ENCODE measurements at places on chromosomes 3 and 15.
A peak's percentile ranks its signal among the peaks of the same experiment; 100 is the strongest.

DNA sequence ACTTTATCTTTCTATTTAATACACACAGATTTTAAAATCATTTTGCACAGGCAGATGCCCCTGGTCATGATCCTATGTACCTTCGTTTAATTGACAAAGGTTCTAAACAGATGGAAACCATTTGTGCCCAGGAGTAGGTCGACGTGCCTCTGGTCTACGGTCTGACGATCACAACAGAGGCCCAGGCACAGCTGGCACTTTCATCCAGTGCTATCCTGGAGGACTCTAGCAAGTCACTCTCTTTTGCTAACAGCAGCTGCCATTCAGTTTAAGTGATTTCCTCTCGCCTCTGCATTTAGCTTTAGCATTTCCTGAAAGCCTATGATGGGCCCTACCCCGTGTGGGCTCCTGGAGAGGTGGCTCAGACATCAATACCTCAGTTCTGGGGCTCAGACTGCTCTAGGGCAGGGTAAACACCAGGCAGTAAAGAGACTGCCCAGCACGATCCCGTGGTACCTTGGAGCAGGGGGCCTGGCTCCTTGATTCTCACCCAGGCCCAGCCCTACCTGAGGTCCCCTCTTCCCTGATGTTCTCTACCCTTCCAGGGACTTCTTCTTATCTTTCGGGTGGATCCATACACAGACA is 83.2 kb upstream of the SNRPA1 start:
- DNase-seq = no peak

DNA sequence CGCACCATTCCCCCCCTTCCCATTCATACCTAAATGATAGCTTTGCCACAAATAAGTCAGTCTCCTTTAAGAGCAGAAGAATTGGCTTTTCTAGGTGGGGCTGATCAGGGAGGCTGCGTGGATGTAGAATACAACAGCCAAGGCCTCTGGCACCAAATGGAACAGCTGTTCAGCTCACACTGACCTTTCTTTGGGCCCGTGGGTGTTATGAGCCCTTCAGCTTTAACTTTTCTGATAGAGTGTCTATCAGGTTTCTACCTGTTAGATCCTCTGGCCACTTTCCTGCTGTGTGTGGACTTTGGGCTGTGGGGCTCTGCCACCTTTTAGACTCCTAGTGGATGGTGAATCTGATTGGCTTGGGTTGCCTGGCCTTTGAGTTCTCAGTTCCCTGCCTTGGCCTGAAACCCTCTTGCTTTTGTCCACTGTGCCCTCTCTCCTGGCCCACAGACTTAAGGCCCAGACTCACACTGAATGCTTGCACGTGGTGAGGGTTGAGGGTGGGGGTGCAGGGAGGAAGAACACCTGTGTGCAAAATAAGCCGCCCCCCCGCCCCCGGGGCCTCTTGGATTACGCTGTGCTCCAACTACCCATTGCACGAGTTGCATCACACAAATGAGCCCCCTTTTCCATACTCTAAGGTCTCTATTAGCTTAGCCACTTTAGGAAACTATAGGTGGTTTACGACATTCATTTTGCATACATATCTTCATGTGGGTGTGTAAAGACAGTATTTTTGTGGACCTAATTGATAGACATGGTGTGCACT is 1.3 kb upstream of the RFX7 start:
- no peak for DNase-seq

DNA sequence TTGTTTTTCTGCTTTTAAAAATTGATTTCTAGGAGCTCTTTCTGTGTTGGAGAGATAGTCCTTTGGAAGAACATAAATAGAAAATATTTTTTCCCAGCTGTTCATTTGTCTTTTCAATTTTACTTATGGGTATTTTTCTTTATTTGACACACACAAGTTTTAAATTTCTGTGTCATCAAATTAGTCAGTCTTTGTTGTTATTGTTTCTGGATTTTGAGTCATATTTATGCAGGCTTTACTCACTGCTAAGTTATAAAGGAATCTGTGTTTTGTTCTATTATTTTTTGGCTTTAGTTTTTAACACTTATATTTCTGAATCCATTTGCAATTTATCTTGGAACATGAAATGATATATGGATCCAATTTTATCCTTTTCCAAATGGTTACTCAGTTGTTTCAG is 5.9 kb upstream of the GHSR start:
- DNase-seq = no peak

DNA sequence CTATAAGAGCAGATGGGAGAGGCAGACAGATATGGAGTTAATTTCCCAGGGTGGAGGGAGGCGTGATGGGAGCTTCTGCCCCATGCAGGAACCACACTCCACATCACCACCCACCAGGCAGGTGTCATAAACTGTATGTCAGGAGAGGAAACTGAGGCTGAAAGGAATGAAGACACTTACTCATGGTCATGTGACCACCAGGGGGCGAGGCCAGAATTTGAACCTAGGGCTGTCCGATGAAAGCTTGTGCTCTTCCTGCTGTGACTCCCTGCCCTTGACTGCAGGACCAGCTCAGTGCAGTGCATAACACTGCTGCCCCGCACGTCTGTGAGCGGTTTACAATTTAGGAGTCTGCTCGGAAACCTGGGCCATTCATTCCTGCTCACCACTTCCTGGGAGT is 28.8 kb downstream of the NUP210 start:
- no peak for DNase-seq

DNA sequence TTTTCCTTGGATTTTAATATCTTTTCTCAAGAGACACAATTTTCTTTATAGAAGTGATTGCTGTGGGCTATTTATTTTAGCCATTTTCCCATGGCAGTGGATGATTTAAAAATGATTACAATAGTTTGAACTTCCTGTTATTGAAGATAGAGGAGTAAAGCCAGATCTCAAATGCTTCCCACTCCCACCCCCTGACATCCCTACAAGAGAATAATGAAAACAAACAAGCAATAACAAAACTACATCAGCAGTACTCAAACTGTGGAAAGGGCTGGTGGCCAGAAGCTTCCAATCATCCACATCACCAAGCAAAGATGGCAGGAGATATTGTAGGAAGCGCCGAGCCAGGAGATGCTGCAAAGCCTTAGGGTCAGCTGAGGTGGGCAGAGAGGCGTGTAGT is 831.1 kb upstream of the NR2F2 start:
- no peak for DNase-seq

GRCh38 chr3:69562020-69562419 is 176.1 kb upstream of the FRMD4B start:
- no peak for DNase-seq

DNA sequence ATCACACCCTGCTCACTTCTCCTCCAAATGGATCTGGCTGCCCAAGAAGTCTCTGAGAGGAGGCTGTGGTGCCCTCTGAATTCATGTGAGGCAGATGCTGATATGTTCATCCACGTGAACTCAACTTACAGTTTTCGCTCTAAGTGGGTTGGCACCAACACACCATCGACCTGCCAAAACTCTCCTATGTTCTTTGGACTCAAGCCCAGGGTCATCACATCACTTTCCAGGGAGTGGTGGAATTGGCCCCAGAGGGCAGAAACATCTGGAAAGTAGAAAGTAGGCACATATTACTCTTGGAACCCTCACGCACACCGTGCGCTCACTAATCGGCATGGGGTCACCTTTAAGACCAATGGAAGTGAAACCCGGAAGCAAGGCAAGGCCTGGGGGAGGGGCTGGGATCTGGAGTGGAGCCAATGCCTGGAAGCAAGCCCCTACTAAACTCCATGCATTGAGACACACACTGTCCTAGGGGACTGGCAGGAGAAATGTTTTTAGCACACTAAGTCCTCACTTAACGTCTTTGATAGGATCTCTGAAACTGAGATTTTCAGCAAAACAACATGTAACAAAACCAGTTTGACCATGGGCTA is 41.4 kb downstream of the SSUH2 start:
- no peak for DNase-seq

DNA sequence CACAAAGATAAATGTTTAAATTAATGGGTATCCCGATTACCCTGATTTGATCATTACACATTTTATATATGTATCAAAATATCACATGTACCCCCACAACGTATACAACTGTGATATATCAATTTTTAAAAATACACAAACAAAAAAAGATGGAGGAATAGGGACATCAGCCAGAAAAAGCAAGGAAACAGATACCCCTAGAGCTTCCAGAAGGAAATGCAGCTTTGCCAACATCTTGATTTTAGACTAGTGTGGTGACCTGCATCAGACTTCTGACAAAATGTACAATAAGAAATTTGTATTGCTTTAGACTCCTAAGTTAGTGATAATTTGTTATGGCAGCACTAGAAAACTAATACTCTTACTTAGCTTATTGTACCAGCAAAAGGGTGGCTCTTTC is 483.8 kb downstream of the TUSC7 start:
- no peak for DNase-seq

DNA sequence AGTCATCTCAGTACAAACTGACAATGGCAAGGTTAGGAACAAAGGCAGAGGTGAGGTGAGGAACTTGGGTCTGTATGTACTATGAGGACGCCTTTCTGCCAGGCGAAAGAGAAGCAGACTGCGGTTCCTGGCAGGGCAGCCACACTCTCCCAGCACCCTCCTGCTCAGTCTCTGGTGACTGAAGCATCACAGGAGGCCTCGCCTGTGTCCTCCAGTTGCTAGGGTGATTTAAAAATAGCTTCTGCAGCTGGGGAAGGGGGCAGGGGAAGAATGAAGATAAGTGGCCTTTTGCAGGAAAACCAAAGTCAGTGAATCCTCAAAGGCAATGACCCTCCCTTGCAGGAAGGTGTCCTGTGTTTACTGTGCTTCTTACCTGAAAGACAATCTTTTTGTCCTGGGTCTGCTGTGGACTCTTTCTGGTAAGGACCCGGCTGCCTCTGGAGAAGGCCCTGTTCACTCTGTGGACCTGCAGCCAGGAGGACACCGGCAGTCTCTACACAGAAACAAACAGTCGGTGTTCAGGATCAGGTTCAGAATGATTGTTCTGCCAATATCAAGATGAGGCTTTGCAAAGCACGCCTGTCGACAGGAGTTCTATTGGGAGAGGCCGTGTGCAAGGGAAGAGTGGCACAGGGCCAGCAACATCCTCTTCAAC is 65.7 kb upstream of the DGKG start:
- peak; percentile 21 for DNase-seq

GRCh38 chr15:47951781-47952180 is 169.0 kb upstream of the SLC24A5 start:
- DNase-seq = no peak

GRCh38 chr15:82839136-82839535 is 29.7 kb downstream of the WHAMM start:
- DNase-seq = no peak

- DNase-seq = no peak
Measured at GRCh38 chr3:119893769-119894168, 111.9 kb downstream of the NR1I2 start.

DNA sequence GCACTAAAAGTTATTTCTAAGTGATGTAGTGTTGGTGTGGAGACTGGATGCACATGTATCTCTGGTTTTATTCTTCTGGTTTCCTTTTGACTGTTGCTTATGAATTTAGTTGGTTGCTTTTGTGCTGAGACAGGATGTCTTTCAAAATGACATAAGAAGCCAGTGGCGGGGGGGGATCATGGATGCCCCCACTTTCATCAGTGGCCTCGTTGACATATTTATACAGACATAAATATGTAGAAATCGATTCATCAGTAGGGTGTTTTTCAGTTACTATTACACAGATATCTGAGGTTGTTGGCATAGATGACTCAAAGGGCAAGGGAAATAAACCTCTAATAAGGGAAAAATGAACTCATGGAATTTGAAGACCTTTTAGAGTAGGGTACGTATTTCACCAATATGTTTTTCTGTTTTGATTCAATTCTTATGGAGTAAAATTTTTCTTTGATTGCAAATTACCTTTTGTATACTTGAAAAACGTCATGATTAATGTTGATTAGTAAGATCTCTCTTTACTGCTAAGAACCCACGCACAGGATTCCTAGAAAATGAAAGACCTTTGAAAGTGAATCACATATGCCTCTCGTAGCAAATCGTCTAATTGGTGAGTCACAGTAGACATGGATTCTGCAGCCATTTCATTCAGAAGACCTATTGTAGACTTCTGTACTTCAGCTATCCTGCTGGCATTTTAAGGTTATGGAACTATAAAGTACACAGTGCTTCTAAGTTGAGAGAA is 97.4 kb upstream of the RBMS3 start:
- peak; percentile 56 for DNase-seq

DNA sequence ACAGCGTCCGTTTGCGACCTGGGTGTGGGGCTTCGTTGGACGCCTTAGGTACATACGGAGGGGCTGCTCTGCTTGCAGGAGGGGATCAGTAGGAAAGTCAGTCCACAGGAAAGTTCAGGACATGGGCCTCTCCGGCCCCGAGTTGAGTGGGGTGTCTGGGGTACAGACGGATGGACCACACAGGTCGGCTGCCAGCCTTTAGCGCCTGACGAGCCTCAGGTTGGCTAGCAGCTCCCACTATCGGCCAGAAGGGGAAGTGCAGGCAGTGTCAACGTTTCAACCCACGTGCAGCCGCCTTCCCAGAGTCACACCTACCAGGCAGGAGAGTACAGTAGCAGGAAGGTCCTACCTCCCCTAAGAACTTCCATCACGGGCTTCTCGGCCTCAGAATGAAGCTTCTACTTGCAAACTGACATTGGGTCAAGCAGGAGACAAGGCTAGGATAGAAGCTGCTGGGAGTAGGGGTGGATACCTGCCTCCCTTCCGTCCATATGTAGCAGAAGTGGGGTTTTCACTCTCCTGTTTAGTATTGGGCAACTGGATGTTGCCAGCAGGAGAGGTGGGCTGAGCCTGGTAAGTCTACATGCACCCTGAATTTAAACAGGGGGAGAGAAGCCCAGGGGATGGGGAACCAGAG is 1.8 kb upstream of the SCN5A start:
- peak; percentile 39 for DNase-seq

DNA sequence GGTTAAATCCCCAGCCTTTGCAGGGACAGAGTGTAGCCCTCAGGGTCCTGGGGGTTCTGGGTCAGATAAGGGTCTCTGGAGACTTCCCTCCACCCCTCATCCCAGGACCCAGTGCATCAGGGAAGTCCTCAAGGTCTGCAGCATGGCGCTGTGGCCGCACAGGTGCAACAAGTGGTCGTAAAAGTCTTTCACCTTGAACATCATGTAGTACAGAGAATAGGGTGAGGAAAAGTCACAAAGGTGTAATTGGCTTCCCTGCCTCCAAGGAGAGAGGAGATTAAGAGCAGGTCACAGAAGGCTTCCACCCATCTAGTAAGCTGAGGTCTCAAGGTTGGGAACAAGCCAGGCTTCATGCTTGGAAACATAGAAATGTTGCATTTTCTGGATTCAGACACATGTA is 29.2 kb upstream of the PLA2G4D start:
- no peak for DNase-seq

DNA sequence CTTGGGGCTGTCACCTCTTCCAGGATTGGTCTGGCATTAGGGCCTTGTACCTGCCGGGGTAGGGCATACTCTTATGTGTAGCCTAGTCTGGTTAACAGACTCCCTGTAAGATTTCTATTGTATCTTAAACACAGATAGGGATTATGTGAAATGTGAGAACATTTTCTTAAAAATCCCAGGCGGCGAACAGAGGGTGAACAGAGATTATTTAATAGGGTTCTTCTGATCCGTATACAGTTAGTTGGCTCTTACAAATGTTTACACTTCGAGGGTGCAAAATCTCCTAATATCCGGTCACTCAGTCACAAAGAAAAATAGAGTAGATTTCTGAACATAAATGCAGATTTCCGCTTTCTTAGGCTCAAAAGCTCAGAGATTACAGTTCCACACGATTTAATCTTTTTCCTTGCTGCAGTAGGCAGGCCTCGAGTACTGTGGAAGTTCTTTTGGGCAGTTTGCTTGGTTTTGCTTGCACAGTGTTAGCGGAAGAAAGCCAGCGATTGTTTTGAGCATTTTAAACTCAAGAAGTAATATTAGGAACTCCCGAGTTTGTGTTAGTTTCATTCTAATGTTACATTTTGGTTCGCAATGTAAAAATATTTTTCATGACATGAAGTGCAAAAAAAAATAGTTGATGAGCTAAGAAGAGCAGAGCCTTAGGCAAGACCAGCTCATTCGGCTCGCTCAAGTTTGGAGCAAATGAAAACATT is 993 bp downstream of the PLCL2 start:
- no peak for DNase-seq

Data from renal cortical epithelial cell (primary cell).